ENCODE measurements at places on chromosomes 16 and 17.

DNA sequence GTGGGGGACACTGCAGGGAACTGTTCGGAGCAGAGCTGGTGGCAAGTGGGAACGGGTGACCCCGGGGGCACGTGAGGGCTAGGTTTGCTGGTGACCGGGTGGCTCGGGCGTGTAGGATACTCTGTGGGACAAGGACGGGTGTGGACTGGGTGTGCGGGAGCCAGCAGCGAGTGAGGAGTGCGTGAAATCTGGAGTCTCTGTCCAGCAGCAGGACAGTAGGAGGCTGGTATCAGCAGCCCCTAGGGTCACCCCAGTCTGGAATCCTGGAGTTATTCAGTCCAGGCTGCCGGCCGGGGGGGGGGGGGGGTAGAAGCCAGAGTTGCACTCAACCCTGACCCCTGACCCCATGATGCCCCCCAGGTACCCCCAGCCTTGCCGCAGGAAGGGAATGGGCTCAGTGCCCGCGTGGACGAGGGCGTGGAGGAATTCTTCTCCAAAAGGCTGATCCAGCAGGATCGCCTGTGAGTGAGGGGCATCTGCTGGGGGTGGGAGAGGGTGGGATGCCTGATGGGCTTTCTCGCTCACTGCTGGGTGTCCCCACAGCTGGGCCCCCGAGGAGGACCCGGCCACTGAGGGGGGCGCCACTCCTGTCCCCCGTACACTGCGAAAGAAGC is 6.2 kb downstream of the ACD start:
- no peak for DNase-seq

GRCh38 chr16:28606291-28607115 is 3.3 kb downstream of the SULT1A1 start:
- no peak for DNase-seq

GRCh38 chr16:70577256-70577698 is 53.7 kb downstream of the SF3B3 start:
- no peak for DNase-seq

- DNase-seq = no peak
Observed at GRCh38 chr17:60314423-60314822, 77.5 kb downstream of the USP32 start.

DNA sequence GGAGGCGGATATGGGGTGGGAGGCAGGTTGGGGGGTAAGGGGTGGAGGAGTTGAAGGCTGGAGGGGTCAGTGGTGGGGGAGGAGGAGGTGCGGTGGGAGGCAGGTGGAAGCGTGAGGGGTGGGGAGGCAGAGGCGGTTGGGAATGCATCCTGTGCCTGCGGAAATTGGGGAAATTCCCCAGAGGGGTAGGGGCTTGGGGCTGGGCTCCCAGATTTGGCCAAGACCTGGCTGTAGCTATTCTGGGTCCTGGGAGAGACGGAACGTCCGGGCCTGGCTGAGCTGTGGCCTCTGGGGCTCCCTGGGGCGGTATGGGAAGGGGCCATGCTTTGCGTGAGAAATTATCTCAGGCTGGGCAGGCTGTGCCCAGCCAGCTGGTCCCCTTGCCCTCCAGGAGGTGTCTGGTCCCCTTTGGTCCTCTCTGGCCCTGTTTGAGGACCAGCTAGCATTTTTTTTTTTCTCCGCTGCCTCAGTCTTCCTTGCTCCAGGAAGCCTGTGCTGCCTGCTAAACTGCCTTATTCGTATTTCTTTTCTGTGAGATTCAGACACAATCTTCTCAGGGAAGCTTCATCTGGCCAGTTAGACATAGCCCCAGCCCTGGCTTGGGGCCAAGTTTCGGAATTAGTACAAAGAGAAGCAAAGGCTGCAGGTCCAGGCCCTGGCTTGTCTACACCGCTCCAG is 7.3 kb upstream of the TRPV2 start:
- DNase-seq = peak; percentile 47

- no peak for DNase-seq
Observed at GRCh38 chr16:68345958-68346635, 35.3 kb downstream of the PRMT7 start.

- no peak for DNase-seq
Observed at GRCh38 chr16:67779256-67780014, 26.9 kb downstream of the RANBP10 start.

GRCh38 chr17:77769762-77770161 is 188.7 kb upstream of the TNRC6C start:
- no peak for DNase-seq

DNA sequence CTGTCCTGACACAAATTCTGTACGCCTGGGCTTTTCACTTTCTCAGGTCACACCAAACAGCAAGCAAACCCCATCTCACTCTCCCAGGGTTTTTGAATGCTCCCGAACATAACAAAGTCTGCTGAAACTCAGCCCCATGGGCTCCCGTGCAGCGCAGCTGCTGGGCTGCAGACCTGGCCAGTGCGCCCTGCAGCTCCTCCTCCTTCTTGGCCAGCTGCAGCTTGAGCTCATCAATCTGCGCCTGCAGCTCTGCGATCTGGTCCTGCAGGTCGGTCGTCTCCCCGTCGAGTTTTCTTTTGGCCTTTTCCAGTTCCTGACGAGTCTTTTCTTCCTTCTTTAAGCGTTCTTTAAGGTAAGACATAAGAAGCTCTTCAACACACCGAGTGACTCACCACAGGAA is 70.5 kb downstream of the NDEL1 start:
- no peak for DNase-seq
